ENCODE measurements at places on chromosomes 2 and 18.

DNA sequence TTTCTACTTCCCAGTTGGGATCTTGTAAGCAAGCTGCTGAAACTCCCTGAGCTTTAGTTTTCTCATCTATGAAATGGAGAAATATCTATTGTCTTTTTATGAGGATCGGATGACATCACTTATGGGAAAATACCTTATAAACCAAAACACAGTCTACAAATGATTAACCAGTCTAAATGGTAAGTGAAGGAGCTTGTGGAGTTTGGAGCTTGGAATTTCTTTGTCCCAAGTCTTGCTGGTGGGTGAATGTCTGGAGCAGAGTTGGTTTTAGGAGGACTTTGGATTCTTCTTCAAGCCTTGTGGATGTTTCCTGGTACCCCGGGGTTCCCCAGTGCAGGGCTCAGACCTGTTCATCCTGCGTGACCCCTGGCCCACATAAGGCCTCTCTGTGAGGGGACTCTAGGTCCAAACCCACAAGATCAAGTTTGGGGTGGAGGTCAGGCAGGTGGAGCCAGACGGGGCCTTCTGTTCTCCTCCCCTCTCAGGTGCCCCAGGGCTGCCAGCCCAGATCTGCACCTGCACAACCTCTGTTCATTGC, 43.2 kb downstream of the FOSL2 start:
- DNase-seq, result no peak

DNA sequence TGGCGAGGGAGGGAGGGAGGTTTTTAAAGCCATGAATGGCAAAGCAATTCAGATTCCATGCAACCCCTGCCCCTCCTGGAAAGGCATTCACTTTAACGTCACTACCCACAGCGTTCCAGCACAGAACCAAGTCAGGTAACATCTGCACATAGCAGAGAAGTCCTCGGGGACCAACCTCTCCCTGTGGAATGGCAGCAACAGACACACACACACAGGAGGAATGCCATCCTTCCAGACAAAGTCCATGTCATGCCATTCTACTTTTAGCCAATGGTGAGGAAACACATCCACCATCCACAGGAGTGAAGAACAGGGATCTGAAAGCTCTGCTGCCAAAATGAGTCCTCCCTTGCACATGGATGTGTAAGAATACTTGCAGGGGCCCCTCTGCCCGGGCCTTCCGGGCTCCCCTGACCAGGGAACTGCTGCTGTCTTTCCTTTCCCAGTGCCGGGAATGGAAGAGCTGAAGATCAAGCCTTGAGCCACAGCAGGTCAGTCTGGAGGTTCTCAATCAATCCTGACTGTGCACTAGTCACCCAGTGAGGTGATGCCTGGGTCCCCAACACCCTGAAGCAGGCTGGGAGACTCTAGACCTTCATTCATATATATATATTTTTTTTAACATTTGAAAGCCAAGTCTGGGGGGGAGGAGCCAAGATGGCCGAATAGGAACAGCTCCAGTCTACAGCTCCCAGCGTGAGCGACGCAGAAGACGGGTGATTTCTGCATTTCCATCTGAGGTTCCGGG, 63.7 kb downstream of the UXS1 start:
- no peak for DNase-seq

- no peak for DNase-seq
These were observed 26.9 kb downstream of the SDC1 start for GRCh38 chr2:20198001-20198400.

DNA sequence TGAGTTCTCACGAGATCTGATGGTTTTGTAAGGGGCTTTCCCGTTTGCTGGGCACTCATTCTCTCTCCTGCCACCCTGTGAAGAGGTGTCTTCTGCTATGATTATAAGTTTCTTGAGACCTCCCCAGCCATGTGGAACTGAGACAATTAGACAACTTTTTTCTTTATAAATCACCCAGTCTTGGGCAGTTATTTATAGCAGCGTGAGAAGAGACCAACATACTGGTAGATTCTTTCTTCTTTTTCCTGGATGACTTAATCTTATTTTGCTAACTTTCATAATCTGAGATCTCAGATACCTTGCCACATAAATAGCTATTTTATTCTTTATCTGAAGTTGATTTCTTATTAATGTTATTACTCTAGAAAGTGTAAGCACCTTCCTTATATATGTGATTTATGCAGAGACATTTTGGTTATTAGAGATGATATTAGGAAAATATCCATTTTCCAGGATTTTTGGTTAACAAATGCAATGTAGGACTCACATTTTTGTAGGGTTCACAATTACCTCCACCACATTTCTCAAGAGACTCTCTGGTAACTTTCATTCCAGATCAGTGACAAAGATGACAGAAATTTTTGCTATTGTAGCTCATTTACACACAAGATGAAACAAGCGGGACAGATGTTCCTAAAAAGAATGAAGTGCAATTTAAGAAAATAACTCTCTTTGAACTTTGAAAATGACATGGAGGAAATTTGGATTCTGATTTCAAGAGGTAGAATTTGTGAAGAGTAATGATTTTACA, 97.9 kb upstream of the RND3 start:
- no peak for DNase-seq

DNA sequence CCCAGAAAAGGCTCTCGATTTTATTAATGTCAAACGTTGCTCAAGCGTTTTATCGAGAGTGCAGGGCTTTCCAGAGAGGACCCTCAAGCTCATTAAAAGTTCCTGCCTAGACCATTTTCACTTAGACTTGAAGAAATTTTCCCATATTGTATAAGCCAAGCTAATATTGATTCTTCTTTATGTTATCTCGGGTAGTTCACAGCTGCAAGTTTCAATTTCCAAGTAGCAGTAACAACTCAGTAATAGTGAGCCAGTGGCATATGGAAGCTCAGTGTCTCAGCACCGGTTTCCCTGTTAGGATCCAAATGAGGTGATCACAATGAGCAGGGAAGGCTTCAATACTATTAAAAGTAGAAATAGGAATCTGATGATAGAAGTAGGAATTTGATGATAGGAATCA, 274.5 kb downstream of the TMX3 start:
- DNase-seq, result no peak

GRCh38 chr2:110755491-110756078, 23.2 kb downstream of the ACOXL start:
- DNase-seq, result no peak

DNA sequence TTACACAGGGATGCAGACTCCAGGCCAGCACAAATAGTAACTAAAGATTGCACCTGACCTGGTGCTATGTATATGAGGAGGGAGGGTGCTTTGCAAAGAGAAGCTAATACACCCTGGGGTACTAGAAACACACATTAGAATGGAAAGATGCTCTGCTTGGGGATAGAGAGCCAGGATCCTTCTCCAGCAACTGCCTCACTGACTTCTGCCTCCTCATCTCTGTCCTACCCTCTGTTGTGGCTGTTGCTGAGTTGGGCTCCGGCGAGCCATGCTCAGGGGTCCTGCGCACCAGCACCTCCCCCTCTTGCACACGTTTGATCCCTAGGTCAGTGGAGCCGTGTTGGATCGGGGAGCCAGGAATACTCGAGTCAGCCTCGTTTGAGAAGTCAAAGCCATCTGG, 23.7 kb upstream of the ORC2 start:
- no peak for DNase-seq

- no peak for DNase-seq
These were observed 20.8 kb downstream of the EIPR1 start for GRCh38 chr2:3356799-3357198.

DNA sequence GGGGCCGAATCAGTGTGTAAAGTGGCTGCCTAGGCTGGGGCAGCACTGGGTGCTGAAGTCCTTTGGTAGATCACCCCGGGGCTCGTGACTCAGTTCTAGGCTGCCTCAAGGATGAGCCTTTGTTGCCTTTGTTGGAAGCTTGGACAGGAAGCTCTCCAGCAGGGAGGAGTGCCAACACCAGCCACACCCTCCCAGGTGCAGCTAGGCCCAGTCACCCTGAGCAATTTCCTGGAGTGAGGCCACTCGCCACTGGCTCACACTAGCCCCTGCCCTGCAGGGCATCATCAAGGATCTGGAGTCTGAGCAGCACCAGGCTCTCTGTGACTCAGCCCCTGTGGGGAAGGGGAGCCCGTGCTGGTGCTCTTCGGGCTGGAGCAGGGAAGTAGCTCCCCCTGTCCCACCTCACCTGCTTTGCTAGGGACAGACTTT, 6.7 kb upstream of the SDC1 start:
- no peak for DNase-seq

GRCh38 chr2:138373993-138374408, 127.6 kb upstream of the SPOPL start:
- peak; percentile 7 for DNase-seq

- DNase-seq, result peak; percentile 39
These were observed 68.1 kb upstream of the CSRNP3 start for GRCh38 chr2:165401285-165401852.

- DNase-seq, result no peak
These were observed 351.9 kb downstream of the LRRTM1 start for GRCh38 chr2:79952616-79953015.

- no peak for DNase-seq
These were observed 40.9 kb downstream of the TCF4 start for GRCh38 chr18:55546851-55547704.

DNA sequence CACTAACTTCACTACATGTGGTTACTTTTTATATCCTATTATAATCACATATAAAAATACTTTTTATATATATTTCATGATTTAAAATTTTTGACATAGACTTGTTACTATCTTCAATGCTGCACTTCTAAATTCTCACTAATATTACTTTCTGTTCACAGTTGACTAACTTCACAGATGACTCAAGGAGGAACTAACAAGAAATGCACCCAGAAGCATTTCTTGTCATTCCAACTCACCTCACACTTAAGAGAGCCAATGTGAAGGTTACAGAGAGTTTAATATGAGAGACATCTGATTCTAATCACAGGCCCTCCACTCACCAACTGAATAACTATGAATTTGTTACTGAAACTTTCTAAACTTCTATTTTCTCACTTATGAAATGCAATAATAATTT, 399.8 kb upstream of the SLC8A1 start:
- DNase-seq, result no peak

DNA sequence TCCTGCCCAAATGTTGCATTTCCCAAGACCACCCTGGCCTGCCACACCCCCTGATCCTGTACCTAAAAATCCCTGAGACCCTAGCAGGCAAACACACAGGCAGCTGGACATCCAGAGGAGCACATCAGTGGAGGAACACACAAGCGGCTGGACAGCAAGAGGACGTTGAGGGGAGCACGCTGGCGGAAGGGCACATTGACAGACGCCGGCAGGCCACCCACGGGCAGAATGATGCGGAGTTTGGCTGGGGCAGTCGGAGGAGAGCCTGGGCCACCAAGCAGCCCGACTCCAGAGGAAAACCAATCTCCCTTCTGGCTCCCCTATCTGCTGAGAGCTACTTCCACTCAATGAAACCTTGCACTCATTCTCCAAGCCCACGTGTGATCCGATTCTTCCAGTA, 47.7 kb downstream of the EMX1 start:
- DNase-seq, result no peak

DNA sequence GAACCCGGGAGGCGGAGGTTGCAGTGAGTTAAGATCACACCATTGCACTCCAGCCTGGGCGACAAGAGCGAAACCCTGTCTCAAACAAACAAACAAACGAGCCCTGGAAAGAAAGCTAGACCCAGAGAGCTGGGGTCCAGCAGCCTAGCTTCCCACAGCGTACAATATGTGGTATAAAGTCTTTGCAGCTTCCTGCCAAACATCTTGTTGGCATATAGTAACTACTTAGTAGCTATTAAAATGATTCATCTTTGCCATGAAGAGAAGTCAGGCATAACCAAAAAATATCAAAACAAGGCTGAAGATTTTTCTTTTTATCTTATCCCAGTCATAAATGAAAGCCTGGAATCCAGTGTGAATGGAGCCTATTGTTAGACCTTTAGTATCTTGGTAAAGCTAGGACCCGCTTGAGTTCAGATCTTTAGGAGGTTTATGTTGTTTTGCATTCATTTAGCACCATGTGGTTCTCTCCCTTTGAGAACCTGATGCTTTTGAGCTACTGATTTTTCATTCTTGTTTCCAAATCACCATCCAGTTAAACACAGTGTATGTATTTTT, 139.7 kb upstream of the NOSTRIN start:
- no peak for DNase-seq

GRCh38 chr2:15867194-15868171, 72.9 kb upstream of the MYCN start:
- no peak for DNase-seq

GRCh38 chr2:68487773-68488355, 20.5 kb downstream of the APLF start:
- DNase-seq, result no peak

GRCh38 chr2:118971245-118972122, 29.5 kb downstream of the MARCO start:
- no peak for DNase-seq

DNA sequence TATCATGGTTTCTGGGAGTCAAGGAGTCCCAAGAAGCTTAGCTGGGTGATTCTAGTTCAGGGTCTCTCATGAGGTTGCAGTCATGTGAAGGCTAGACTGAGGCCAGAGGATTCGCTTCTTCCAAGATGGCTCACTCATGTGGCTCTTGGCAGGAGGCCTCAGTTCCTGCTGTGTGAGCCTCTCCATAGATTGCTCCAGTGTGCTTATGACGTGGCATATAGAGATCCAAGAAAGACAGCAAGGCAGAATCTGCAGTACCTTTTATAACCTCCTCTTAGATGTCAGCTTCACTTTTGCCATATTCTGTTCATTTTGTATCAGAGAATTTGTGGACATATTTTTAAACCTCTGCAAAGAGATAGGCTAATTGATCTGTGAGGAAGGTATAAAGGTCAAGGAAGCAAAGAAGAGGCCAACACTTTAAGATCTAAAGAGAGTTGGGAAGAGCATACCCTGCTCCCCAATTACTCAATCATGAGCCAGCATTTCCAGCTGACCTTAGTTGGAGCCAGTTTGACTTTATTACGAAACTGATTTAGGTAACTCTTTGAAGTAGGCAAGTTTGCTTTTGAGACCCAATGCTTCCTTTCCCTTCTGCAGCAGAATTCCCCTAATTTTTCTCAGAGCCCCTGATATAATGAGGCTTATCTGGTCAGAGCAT, 134.7 kb downstream of the EML6 start:
- DNase-seq, result no peak

GRCh38 chr18:35856178-35856577, 116.3 kb upstream of the RMP24 start:
- DNase-seq, result no peak

DNA sequence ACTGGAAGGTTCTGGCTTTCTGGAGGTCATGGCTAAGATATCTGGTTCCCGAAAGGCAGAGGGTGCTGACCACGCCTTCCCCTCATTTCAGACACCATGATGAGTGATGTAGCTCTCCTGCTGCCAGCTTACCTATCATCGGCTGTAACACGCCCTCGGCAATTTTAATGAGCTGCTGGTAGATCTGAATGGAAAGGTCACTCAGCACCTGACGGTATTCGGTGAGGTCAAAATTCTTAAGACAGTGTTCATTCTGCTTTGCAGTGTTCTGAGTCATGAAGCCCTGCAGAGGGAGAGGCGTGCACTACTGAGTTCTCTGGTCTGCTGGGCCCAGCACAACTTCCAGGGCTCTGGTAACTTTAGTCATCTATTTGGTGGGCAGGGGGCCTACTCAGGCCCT, 25.7 kb upstream of the ACAA2 start:
- DNase-seq, result no peak

- DNase-seq, result no peak
These were observed 80.7 kb downstream of the LYPD1 start for GRCh38 chr2:132589111-132589830.

- no peak for DNase-seq
These were observed 192.2 kb upstream of the LRRTM1 start for GRCh38 chr2:80496775-80497174.

- DNase-seq, result no peak
These were observed 133.0 kb downstream of the COL6A3 start for GRCh38 chr2:237280939-237281338.
